ENCODE measurements at places on chromosomes 1 and 21.

GRCh38 chr1:108813326-108813725, 43.6 kb downstream of the AKNAD1 start:
- no peak for DNase-seq

GRCh38 chr1:170704256-170704655, 40.3 kb downstream of the PRRX1 start:
- DNase-seq: no peak

DNA sequence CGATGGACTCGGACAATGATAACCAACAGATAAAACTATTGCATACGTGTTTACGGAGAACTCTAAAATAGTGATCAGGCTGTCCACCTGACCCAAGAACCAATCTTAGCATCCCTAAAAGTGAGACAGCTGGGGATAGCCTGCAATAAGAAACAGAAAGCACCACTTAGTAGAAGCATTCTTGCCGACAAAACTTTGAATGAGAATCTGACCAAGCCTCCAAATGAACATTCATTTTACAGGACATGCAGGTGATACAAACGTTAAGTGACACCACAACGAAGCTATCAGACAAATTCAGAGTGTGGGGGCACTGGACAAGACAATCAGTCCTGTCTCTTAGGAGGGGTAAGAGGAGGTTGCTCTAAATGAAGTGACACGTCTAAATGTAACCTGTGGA, 1.2 kb downstream of the PSMG1 start:
- no peak for DNase-seq

DNA sequence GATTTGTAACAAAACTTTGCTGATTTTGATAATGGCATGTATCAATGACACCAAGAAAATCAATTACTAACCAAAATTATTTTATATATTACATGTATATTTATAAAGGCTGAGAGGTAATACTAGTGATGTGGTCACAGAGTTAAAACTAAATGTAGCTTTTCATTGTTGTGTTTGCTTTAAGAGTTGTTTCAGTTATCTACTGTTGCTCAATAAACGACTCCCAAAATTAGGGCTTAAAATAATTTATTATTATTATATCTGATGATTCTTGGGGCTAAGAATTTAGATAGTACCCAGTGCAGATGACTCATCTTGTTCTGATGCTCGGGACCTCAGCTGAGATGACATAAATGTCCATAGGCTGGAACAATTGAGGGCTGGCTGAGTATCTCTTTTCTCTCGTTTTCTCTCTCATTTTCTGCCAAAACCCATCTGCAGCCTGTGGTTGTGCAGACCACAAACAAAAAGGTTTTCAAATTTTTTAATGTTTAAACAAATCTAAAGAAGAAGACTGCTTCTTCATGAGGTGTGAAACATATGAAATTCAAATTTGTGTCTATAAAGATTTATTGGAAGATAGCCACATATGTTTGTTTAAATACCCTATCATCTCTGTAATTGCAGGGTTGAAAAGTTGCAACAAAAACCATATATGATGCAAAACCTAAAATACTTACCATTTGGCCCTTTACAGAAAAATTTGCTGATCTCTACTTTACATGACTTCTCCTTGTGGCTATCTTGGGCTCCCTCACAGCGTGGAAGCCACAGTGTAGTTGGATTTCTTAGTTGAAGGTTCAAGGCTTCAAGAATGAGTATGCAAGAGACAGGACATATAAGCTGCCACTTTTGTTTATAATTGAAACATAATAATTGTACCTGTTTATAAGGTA, 14.8 kb upstream of the PTPRC start:
- peak; percentile 21 for DNase-seq

GRCh38 chr1:116203920-116204319, 92.7 kb downstream of the MAB21L3 start:
- DNase-seq: no peak

DNA sequence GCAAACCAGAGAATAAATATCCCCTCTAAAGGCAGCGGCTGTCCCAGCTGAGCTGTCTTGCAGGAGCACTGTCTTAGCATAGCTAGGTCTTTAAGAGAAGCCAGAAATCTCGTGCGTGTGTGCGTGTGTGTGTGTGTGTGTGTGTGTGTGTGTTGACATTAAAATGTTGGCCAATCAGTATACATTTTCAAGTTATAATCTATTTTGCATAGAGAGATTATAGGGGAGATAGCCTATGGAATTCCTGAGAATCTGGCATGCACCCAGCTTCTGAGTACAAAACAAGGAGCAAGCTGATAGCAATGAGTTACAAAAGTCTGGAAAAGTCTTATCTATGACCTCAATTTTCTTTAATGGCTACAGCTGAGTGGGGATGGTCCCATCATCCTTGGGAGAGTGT, 17.7 kb downstream of the METTL13 start:
- DNase-seq: no peak

DNA sequence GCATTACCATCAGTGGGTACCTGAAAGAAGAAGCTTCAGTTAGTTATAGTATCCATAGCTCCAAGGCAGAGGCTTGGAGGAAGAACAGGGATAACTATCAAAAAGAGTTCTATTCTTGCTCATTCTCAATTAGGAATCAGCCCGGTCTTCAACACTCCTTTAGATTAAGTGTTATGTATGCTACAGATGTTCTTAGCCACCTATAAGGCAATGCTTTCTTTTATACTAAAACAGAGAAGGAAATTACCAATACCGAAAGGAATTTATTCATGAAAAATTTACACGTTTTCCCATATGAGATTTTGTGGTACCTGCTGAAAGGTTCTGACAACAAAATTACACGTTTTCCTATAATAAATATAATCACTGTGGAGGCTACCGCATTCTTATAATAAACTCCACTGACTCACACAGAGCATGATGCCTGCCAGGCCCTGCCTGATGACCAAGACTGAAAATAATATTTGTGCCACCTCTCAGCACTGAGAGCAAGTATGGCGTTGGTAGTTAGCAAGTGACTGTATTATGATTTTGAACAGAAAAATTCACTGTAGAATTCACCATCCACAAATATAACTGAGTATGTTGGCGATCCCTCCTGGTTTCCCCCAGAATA, 58.3 kb downstream of the APP start:
- no peak for DNase-seq

GRCh38 chr1:208048904-208049303, 138.0 kb upstream of the CD34 start:
- no peak for DNase-seq

DNA sequence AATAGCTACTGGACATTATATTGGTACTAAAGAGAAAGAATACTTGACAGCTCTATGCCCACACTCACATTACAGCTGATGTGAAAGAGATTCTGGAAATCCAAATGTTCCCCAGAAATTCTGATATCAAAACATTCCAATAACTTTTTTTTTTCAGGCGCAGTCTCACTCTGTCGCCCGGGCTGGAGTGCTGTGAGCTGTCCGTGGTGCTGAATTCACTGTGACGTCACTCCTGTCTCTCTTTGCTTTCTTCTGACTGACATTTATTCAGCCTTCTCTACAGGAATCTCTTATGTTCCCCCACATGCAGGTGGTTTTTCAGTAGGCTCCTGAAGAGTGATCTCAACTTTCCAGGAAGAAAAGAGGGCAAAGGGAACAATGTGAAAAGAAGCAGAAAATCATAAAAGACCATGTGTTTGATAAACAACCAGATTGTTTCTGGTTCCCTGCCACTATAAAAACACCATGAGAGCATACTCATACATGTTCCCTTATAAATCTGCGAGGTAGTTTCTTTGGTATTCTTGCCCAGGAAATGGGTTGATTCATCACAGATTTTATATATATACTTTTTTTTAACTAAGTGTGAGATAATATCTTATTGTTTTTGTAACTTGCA, 6.2 kb downstream of the S100A7A start:
- DNase-seq: peak; percentile 6

DNA sequence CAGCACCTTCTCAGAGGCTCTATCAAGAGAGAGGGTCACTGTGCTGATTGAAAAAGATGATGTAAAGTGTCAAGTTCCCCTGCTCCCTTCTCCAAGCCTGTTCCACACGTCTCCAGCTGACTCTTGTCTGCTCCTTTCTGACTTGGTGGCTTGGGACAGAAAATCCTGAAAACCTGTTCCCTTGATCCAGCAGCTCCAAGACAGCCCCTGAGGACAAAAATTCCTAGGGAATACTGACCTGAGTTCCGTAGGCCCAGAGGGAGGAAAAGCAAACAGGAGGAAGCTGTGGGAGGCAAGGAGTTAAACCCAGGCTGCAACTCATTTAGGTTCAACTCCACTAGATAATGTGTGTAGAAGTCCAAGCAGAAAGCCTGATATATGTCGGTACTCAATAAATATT, 42.1 kb upstream of the ATP2B4 start:
- DNase-seq: no peak

- DNase-seq: no peak
Measured at GRCh38 chr1:205348554-205349487, 7.9 kb downstream of the KLHDC8A start.

- DNase-seq: no peak
Measured at GRCh38 chr1:213988507-213989001, 781 bp downstream of the PROX1 start.

GRCh38 chr1:209659909-209660308, 7.7 kb upstream of the LAMB3 start:
- no peak for DNase-seq

- DNase-seq: no peak
Measured at GRCh38 chr1:93448983-93449804, 1.3 kb downstream of the FNBP1L start.

DNA sequence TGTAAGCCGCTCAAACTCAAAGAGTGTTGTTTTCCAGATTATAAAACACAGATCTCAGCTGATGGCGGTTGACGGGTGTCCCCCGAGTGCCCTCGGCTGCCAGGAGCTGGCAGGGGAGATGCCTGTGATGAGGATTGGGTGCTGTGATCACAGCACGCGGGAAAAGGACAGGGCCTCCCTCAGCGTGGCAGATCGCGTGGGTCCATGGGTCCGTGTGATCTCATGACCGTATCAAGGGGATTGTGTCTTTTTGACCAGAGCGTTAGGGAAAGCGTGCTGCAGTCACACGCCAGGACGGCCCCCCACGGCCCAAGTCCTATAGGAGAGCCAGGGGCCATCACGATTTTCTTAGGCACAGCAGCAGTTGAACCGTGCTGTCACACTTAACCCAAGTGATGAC, 51.9 kb downstream of the PDE9A start:
- DNase-seq: no peak

GRCh38 chr1:1144122-1144842, 28.4 kb upstream of the C1orf159 start:
- peak; percentile 37 for DNase-seq

DNA sequence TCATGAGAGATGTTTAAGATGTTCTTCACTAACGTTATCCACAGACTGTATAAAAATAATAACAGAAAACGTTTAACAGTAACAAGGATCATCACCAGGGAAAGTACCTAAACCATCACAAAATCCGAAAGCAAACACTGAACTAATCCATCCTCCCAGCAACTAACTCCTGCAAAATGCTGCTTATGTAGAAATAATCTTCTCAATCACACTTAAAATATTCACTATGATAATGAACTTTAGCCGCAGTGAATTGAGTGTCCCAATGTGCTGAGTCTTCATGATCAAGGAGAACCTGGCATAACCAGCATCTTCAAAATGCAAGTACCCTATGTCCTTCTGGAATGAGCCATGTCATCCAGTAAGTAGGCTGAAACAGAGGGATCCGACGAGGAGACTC, 166.1 kb downstream of the LTN1 start:
- no peak for DNase-seq

GRCh38 chr21:35968564-35968963, 91.8 kb downstream of the SETD4 start:
- no peak for DNase-seq

DNA sequence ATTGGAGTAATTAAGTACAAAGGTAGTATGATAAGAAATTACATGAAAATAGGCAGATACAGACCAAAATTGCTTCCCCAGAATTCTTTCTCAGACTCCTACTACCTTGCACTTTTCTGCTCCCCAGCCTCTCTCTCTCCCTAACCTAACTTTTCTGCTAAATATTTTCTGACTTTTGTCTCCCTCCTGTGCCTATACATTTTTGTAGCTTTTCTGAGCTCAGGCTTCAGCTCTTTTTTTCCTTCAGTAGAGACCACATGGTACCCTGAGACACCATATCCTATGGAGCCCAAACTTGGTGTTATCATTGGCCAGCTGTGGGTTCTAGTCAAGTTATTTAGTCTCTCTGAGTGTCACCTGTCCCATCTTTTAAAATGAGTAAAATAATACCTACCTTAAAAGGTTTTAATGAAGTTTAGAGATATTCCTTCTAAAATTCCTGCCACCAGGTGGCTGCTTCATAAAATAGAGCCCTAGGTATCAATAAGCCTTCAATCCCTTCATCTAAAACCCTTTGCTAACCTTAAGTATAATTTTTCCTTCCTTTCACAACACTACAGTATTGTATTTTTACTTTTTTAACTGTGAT, 237.6 kb upstream of the DUSP10 start:
- no peak for DNase-seq

GRCh38 chr1:56494306-56494705, 85.1 kb downstream of the PLPP3 start:
- DNase-seq: no peak

DNA sequence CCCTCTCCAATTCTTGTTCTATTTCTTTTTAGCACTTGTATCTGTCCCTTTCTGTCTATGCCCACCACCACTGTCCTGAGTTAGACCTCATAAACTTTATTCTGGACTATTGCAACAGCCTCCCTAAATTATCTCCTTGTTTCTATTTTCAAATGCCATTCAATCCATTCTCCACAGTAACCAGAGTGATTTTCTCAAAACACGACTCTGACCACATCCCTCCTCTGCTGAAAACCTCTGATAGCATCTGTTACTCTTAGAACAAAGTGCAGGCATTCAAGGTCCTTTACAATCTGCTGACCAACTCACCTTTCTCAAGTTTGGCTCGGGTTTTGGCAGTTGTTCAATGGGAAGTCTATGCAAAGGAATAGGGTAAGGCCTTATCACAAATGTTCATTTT, 22.8 kb upstream of the GPX7 start:
- no peak for DNase-seq

DNA sequence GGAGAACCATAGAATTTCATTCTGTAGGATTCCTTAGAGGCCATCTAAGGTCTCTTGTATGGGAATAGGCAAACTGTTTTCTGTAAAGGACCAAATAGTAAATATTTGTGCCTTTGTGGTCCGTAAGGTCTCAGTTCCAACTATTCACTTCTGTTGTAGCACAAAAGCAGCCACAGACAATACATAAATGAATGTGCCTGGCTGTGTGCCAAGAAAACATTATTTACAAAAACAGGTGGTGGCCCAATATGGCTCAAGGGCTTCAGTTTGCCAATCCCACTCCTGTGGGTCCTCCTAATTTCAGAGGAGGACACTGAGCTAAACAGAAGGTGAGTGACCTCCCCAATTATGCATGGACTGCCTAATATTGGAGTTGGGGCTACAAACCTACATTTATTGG, 67.6 kb upstream of the EDEM3 start:
- DNase-seq: no peak

Data from T-helper 22 cell (primary cell).